ENCODE measurements at places on chromosomes 1 and 21.

DNA sequence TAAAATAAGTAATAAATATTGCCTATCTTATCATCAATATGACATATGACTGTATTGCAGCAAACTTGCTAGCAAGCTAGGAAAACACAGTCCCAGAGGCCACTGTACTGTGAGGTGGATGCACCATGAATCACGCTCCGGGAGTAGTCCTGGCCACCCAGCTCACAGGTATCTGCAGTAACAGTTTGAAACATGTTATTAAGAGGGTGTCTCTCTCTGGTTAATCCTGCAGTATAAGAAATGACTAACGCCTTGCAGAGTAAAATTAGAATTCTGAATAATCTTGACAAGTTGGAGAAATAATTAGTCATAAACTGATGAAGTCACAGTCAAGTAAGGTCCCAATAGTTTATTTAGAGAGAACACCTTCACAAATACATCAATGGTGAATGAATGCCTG lies 34.0 kb upstream of the DPT start:
- DNase-seq: no peak

DNA sequence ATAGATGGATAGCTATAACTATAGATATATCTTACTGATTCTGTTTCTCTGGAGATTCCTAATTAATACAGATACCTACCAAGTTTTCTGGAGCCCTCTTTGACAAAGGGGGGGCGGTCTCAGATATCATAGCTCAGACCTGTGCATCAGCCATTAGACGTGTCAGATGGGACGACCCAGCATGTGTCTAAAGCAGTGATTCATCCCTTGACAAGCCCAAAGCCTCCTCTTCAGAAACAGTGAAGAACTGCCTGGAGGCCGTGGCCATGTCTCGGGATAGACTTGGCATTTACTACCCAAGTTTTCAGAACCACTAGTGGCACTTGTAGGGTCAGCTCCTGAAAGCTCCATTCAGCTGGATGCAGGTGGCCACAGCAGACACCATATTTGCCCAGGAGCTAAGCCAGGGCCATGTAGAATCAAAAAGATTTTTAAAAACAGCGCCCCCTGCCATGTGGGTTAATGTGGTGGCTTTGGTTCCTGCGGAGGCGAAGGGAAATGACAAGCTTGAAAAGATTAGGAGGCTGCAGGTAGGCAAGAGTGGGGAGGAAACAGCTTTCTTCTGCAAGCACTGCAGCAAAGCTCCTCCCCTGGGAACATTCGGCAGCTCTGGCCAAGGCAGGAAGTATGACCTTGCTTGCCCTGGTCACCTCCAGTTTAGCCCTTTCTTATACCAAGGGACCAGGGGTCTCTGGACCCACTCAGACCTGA lies 82.2 kb downstream of the FBXO2 start:
- DNase-seq: no peak

- no peak for DNase-seq
Measured at GRCh38 chr1:162605225-162605927, 26.9 kb upstream of the DDR2 start.

DNA sequence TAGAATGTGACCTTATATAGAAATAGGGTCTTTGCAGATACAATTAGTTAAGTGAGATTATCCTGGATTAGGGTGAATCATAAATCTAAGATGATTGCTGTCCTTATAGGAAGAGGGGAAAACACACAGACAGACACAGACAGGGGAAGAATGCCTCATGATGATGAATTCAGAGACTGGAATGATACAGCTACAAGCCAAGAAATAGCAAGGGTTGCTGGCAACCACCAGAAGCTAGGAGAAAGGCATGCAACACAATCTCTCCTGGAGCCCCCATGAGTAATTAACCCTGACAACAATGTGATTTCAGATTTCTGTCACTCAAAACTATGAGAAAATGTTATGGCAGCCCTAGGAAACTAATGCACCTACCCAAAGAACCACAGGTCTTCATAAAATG lies 19.1 kb upstream of the PPIH start:
- DNase-seq: no peak

DNA sequence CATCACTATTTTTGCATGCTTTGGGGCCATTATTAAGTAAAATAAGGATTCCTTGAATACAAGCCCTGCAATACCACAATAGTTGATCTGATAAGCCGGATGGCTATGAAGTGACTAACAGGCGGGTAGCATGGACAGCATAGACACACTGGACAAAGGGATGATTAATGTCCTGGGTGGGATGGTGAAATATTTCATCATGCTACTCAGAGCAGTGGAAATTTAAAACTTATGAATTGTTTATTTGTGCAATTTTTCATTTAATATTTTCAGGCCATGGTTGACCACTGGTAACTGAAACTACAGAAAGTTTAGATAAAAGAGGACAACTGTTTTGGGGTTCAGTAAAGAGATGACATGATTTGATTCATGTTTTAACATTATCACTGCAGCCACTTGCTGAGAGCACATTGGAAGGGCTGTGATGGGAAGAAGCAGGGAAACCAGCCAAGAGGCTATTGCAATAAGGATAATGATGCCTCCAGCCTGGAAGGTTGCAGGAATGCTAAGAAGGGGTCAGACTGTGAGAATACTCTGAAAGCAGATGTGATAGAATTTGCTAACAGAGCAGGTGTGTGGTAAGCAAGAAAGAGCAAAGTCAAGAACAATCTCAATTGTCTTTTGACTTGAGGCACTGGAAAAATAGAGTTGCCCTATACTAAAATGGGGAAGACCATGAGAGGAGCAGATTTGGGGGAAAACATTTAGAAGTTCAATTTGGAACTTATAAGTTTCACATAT lies 62.5 kb upstream of the TNFSF4 start:
- no peak for DNase-seq

- DNase-seq: no peak
Measured at GRCh38 chr1:110107867-110108469, 4.3 kb upstream of the UBL4B start.

GRCh38 chr21:42576639-42577038 lies 63.0 kb downstream of the SLC37A1 start:
- DNase-seq: no peak

GRCh38 chr1:155989242-155990004 lies 11.1 kb upstream of the ARHGEF2 start:
- peak; percentile 31 for DNase-seq

DNA sequence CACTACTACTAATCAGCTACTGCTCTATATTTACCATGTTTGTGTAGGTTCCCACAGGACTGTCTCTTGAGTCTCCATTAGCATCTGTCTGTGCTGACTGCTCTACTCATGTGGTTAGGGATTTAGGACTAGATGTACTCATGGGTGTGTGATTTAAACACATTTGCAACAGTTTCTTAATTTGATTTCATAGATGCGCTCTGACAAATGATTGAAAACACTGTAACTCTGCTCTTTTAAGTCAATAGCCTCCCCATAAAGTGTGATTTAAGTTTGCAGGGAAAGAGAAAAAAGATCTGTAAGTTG lies 809.3 kb downstream of the NCAM2 start:
- DNase-seq: no peak

- no peak for DNase-seq
Measured at GRCh38 chr1:47812904-47813514, 184.2 kb downstream of the TRABD2B start.

DNA sequence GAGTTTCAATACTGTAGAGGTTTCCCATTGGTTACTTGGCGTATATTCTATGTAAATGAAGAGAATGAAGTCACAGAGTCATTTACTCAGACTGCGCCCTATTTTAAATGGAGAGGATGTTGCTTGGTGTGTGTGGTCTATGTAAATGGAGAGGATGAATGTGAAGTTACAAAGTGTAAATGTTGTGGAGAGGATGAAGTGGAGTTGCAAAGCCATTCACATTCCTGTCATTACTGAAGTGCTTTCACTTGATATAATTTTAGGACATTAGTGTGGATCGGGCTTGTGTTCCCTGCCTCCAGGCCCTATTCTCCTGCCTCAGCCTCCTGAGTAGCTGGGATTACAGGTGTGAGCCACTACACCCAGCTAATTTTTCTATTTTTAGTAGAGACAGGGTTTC lies 99.4 kb upstream of the CACYBP start:
- DNase-seq: no peak

- no peak for DNase-seq
Measured at GRCh38 chr1:13600762-13601453, 17.3 kb downstream of the PDPN start.

- DNase-seq: no peak
Measured at GRCh38 chr1:151681923-151682322, 34.7 kb downstream of the CELF3 start.
